Tracheal epithelial cell (primary cell): ENCODE measurements at places on chromosomes 7 and 10. TPM values are rescaled to one million over a fixed set of nuclear protein-coding genes. Genes with fewer than 3 reads are reported as not detected.

The LIPJ gene
- total RNA-seq, result not detected in 2 replicates

The AKR1D1 gene
- total RNA-seq, result not detected in 2 replicates

The ATP6V0E2 gene
- total RNA-seq, result 3.6 and 4.3 TPM in 2 replicates

The ELMO1 gene
- total RNA-seq, result 1.4 TPM in 1 of 2 replicates, not detected in the other

The CSTF2T gene
- 10.4 and 10.6 TPM in 2 replicates for total RNA-seq

The GPC2 gene
- 2.2 and 3.0 TPM in 2 replicates for total RNA-seq

The MUC12 gene
- total RNA-seq, result not detected in 2 replicates

The TCERG1L gene
- not detected in 2 replicates for total RNA-seq

The FBXL13 gene
- total RNA-seq, result 0.21 and 0.72 TPM in 2 replicates

The CYP26C1 gene
- total RNA-seq, result 0.24 TPM in 1 of 2 replicates, not detected in the other

The MALRD1 gene
- total RNA-seq, result not detected in 2 replicates

The XRCC2 gene
- under 0.01 and 0.48 TPM in 2 replicates for total RNA-seq

The CTNNA3 gene
- under 0.01 TPM in 1 of 2 replicates, not detected in the other for total RNA-seq

The ADGRA1 gene
- total RNA-seq, result not detected in 2 replicates

The CYP17A1 gene
- total RNA-seq, result not detected in 2 replicates

The C10orf88 gene
- total RNA-seq, result 7.7 and 8.0 TPM in 2 replicates

The PON3 gene
- 0.96 and 3.6 TPM in 2 replicates for total RNA-seq

The IDI1 gene
- total RNA-seq, result 96.9 and 109 TPM in 2 replicates

The PLAU gene
- 72.9 and 837 TPM in 2 replicates for total RNA-seq

The PGAM2 gene
- 1.3 TPM in 1 of 2 replicates, not detected in the other for total RNA-seq

The AKR1C4 gene
- total RNA-seq, result not detected in 2 replicates

The VENTX gene
- total RNA-seq, result not detected in 2 replicates

The ACTL6B gene
- not detected in 2 replicates for total RNA-seq

The SLC13A1 gene
- total RNA-seq, result not detected in 2 replicates

The MKI67 gene
- 0.21 and 0.72 TPM in 2 replicates for total RNA-seq

The DMBT1 gene
- total RNA-seq, result under 0.01 TPM in 1 of 2 replicates, not detected in the other

The SHH gene
- total RNA-seq, result 0.21 and 0.72 TPM in 2 replicates

The MINDY4 gene
- total RNA-seq, result 0.85 and 0.96 TPM in 2 replicates

The DNA2 gene
- 3.8 and 5.1 TPM in 2 replicates for total RNA-seq

The FGL2 gene
- not detected in 2 replicates for total RNA-seq

The HECW1 gene
- total RNA-seq, result not detected in 2 replicates

The FEZF1 gene
- not detected in 2 replicates for total RNA-seq

The MYO3A gene
- 0.43 TPM in 1 of 2 replicates, not detected in the other for total RNA-seq

The ZPBP gene
- not detected in 2 replicates for total RNA-seq

The ZNF117 gene
- 6.0 and 6.5 TPM in 2 replicates for total RNA-seq

The OLAH gene
- 5.5 and 15.8 TPM in 2 replicates for total RNA-seq

The CLRN3 gene
- not detected in 2 replicates for total RNA-seq

The SLC18A2 gene
- under 0.01 TPM in 1 of 2 replicates, not detected in the other for total RNA-seq

The SNCG gene
- 2.2 and 22.0 TPM in 2 replicates for total RNA-seq

The PDZD7 gene
- 1.1 and 2.4 TPM in 2 replicates for total RNA-seq

The UTF1 gene
- not detected in 2 replicates for total RNA-seq

The TMEM213 gene
- not detected in 2 replicates for total RNA-seq

The ABCC2 gene
- total RNA-seq, result 0.21 and 0.96 TPM in 2 replicates

The RNF32 gene
- total RNA-seq, result 1.2 and 2.8 TPM in 2 replicates

The OR13A1 gene
- total RNA-seq, result under 0.01 TPM in 1 of 2 replicates, not detected in the other

The CEP55 gene
- total RNA-seq, result 2.3 and 8.9 TPM in 2 replicates

The CH25H gene
- total RNA-seq, result under 0.01 TPM in 1 of 2 replicates, not detected in the other
